ENCODE measurements at places on chromosomes 13 and 19.

DNA sequence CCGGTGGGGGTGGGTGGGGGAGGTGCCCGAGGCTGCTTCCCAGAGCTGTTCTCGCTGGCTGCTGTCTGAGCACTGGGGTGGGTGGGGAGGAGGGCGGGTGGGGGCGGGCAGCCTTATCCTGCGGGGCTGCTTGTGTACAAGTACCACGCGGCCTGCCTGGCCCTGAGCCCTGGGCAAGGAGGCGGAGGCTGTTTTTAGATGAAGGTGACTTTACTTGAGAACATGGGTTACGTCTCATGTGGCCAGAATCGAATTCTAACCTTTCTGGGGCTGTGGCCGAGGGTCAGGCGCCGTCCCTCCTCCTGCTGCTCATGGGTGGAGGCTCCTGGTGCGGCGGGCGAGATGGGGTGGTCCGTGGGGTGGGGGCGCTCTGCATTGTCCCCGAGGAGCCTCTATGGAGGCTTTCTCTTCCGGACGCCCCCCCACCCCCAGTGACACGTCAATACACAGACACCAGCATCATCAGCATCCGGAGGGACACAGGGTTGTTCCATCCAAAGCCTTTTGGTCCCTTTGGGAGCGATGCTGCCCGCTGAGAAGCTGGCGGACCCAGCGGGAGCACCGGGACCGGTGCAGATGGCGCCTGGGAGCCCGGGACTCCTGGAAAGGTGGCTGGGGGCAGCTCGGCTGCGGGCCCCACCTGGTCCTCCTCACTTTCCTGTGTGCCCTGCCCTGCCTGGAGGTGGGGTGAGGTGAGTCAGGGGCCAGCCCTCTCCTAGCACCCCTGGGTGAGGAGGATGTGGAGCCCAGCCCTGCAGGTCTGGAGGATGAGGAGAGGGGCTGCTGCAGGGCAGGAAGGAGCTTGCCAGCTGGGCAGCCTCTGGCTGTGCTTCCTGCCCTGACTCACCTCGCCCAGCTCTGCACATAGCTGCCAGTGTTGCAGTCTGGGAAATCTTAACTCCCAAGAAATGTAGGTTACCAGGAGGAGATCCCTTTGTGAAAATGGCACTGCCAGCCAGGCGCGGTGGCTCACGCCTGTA lies 3.4 kb downstream of the BSG start:
- DNase-seq = no peak

GRCh38 chr13:99164226-99164625 lies 36.4 kb upstream of the UBAC2 start:
- DNase-seq = no peak

GRCh38 chr13:99542788-99543406 lies 41.6 kb downstream of the TM9SF2 start:
- no peak for DNase-seq

DNA sequence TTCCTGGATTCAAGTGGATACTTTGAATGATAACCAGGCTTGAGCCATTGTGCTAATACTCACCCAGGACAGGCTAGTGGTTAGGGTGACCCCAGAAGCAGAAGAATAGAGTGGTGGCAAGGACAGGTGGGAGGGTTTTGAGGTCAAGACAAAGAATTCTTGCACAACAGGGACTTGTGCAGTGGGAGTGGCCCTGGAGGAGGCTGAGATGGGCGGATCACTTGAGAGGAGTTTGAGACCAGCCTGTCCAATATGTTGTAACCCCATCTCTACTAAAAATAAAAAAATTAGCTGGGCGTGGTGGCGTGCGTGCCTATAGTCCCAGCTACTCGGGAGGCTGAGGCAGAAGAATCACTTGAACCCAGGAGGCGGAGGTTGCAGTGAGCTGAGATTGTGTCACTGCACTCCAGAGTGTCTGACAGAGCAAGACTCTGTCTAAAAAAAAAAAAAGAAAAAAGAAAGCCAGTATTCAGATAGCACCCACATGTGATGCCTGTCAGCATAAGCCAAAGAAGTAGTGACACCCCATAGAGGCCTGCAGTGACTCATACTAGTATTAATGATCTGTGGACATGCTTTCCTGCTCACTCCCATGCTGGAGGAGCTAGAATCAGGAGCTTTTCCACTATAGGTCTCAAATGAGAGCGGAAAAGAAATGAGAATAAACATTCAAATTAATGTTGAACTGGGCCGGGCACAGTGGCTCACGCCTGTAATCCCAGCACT lies 78.7 kb downstream of the RNF17 start:
- no peak for DNase-seq

DNA sequence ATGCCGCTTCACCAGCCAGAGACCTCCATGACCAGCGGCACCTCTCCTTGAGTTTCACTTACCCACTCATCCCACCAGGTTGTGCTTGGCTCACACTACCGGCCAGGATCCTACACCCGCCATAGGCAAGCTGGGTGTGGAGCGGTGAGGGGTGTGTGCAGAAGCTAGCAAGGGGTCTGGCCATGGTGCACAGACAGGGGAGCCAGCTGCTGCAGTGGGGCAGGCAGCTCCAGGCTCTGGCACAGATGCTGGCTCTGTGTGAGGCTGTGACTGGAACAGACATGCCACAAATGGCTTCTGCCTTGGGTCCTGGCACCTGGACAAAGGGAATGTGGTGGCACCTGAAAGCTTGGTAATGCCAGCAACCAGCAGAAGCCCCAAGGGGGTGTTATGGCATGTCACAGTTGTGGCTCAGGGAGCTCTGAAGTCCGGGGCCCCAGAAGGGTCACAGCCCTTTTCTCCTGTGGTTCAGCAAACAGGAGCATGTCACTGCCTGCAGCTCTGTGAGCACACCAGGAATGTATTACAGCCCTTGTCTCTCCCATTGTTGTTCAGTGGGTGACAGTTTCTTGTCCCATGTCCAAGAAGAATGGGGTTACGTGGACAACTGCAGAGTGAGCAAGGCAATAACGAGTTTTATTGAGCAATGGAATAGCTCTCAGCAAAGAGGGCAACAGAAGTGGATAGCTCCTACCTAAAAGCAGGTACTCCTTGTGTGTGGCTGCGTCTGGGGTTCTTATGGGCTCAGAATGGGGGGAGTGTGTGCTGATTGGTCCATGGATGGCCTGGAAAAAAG lies 2791.0 kb upstream of the PCDH20 start:
- DNase-seq = no peak

- DNase-seq = no peak
These were observed 3.7 kb downstream of the COL4A2 start for GRCh38 chr13:110310541-110311442.

GRCh38 chr19:40542202-40542859 lies 34.3 kb upstream of the SHKBP1 start:
- DNase-seq = no peak

GRCh38 chr13:77580748-77581147 lies 45.2 kb downstream of the SCEL start:
- DNase-seq = no peak

DNA sequence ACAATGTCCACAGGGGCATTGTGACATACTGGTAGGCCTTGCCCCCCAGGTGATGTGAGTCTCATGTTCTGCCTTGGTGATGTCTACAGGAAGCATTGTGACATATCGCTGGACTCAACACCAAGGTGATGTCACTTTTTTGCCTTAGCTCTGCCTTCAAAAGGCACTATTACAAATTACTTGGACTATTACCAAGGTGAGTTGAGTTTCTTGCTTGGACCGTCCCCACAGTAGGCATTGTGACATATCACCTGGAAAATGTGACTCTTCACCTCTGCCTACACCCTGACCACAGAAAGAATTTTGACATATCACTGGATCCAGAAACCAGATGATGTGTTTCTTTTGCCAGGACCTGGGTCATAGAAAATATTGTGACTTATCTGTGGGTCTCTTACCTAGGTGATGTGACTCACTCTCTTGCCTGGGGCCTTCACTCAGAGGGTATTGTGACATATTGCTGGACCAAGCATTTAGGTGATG lies 60.6 kb upstream of the ZNF724 start:
- no peak for DNase-seq

DNA sequence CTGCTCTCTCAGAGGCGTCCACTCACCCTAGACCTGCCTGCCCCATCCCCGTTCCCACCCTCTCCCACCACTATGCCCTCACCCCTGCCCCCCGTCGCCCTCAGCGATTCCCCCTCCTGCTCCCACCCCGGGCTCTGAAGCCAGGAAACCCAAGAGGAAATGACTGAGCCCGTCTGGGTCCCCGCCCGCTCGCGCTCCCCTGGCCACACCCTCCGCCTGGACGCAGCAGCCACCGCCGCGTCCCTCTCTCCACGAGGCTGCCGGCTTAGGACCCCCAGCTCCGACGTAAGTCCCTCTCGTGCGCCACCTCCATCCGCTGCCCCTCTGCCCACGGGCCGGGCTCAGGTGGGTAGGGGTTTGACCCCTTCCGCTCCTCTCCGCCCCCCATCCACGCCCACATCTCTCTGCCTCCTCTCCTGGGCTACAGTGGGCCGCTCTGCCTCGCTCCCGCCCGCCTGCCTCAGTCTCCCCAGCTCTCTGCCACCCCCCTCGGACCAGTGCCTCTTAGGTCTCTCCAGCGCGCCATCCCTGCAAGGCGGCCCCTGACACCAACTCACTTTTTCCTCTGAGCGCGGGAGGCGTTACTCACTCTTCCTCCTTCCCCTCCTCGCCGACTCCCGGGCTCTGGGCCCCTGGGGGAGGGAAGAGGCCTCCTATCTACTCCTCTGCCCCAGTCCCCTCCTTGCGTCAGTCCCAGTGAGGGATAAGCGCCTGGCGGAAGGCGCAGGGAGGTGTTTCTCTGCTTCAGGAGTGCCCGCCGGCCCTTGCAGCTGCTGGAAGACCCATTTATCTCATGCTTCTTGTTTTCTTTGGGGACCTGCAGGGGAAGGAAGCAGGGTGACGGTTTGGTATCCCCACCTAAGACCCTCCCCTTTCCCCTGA lies at the start of gene FXYD5:
Gene FXYD5 (plus strand): TSS at position 211 of the 882 bp plus-strand sequence. CDS start 816 bp downstream, outside the sequence.
- peak; percentile 47 for DNase-seq

DNA sequence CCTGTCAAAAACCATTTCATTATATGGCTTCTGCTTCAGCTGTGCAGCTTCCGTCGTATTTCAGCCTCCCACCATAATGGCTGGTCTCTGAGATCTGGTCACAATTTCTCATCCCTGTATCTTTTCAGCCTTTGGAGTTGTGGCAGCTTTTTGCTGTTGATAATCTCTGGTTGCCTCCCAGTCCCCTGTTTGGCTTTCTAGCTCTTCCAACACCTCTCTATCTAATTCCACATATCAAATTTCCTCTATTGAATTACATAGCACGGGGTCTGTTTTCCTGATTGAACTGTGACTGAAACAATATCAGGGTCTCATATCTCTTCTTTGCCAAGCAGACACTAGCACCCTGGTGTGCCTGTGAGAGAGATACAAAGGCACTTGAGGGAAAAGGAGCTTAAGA lies 222.1 kb upstream of the OBI1 start:
- DNase-seq = no peak

DNA sequence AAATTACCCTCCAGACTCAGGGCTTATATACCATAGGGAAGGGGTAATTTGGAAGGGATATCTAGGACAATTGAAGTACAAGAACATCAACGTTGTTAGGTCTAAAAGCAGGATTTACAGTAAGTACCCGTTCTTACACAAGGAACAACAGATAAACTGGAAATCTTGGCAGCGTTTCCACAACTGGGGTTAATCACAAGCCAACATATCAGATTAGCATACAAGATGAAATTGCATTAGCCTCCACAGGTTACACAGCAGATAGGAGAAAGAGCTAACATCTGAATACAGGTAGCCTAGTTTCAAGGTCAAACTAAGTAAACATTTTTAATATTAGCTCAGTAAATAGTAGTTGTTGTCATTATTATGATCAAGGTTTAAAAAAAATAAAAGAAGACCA lies 1214.0 kb upstream of the PCDH20 start:
- DNase-seq = no peak

- DNase-seq = no peak
These were observed 549.6 kb downstream of the FGF9 start for GRCh38 chr13:22220151-22221135.

DNA sequence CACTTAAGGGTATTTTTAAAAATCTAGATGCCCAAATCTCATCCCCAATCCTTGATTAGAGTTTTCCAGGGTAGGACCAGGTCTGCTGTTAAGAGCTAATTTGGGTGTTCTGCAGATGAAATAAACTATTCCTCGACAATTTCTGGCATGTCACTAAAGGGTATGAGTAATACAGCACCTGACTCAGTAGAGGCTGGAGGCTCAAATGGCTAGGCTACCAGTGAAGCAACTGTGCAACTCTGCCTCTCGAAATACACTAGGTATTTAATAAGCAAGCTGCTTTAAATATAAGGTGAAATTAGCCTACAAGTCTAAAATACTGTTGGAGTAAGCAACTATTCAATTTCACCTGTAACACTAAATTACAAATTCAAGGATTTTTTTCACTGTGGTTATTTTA lies 1.5 kb downstream of the RNF6 start:
- no peak for DNase-seq

- DNase-seq = no peak
These were observed 19.3 kb downstream of the PPP1R12C start for GRCh38 chr19:55097864-55098715.

DNA sequence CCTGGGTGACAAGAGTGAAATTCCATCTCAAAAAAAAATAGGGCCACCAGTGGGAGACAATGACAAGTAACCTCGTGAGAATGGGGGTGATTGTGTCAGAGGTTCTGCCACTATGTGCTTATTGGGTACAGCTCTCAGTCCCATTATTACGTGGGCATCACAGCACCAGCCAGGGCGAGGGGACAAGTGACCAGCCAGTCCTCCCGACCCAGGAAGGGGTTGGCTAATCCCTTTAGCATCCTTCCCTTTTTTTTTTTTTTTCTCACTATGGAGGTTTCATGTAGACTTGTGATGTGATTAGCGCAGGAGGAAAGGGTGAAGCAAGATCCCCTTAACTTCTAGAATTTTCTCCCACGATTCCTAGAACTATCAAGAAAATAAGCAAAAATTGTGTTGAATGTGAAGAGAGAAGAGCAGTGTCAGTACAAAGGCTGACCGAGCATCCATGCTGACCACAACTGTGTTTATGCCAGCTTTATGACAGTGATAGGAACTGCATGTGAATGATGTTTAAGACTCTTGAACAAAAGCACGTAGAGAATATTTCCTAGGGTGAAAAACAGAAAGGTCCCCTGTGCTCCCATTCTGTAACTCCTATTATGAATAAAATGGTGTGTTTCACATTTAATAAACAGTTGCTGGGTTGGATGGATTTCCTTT lies 50.0 kb downstream of the ALOX5AP start:
- DNase-seq = no peak

DNA sequence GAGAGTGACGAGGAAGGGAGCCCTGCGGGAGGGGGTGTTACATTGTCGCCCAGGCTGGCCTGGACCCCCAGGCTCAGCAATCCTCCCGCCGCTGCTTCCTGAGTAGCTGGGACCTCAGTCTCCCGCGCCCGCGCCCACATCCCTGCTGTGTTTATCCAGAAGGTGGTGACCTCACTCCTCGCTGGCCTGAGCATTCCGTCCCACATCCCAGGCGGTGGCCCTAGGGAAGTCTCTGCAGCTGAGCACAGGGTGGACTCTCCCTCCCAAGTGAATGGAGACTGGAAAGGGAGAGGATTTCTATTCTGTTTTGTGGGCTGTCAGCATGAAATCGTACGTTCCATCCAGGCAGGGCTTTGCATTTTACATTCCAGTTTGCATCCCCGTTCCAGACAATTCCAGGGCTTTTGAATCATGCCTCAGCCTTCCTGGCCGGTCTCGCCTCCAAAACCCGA lies 401 bp upstream of the ZNF765 start:
- DNase-seq = no peak

GRCh38 chr13:32075170-32075851 lies 43.7 kb downstream of the FRY start:
- no peak for DNase-seq

Measured in Caco-2 (cell line).